Epithelial cell of alveolus of lung (primary cell): ENCODE measurements at places on chromosomes 6 and 20. TPM values are rescaled to one million over a fixed set of nuclear protein-coding genes. Genes with fewer than 3 reads are reported as not detected.

WFDC12 gene
- not detected in 2 replicates for total RNA-seq

HLA-G gene
- total RNA-seq = 0.91 TPM in 1 of 2 replicates, not detected in the other

HTR1E gene
- total RNA-seq = not detected in 2 replicates

OR12D2 gene
- total RNA-seq = not detected in 2 replicates

SNAI1 gene
- 11.7 and 12.4 TPM in 2 replicates for total RNA-seq

FOXA2 gene
- 0.91 TPM in 1 of 2 replicates, not detected in the other for total RNA-seq

ANKRD66 gene
- total RNA-seq = not detected in 2 replicates

TFAP2B gene
- total RNA-seq = not detected in 2 replicates
